Activated naive CD4-positive, alpha-beta T cell (primary cell): ENCODE measurements at places on chromosomes 6 and 20.

DNA sequence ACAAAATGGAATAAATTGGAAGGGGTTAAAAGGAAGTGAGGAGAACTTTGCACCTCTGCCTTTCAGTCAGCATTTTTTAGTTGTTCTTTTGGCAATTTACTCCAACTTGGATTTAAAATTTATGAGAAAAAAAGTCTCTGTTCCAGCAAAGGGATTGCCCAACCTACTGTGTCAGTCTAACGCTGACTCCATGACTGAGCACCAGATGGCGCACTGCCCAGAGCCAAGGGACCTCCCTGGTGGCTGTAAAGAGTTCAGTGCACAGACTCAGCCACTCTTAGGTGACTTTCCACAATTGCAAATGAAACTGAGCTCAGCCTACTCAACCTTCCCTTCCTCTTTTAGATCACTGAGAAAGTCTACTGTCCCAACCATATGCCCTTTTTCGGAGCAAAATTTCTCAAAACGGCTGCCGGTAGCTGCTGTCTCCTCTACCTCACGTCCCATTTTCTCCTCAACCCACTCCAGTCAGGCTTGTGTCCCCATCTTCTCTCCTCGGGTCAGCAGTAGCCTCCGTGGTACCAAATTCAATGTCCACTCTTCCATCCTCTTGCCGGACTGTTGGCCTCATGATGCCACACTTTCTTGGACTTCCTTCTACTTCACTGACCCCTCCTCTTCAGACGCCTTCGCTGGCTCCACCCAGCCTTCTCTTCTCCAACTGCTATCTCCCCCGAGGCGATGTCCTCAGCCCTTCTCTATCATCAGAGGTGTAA is 38.7 kb downstream of the GSTA2 start:
- DNase-seq: peak; percentile 4

GRCh38 chr6:116631379-116631990 is 15.2 kb downstream of the RSPH4A start:
- no peak for DNase-seq

DNA sequence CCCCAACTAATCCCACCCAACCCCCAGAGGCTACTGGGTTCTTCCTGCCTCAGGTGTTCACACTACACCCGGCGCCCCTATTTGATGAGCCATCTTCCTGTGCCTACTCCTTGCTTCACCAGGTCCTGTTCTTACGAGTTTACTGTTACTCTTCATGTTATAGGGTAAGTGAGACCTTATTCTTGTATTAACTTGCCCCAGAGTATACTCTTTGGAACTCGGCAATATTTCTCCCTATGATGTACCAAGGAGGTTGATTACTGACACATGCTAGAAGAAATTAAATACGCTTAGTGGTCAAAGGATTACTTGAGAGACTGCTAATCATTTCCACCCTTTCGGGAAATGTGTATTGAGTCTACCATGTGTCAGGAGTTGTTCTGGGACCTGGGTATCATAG is 8.9 kb downstream of the RING1 start:
- DNase-seq: no peak

DNA sequence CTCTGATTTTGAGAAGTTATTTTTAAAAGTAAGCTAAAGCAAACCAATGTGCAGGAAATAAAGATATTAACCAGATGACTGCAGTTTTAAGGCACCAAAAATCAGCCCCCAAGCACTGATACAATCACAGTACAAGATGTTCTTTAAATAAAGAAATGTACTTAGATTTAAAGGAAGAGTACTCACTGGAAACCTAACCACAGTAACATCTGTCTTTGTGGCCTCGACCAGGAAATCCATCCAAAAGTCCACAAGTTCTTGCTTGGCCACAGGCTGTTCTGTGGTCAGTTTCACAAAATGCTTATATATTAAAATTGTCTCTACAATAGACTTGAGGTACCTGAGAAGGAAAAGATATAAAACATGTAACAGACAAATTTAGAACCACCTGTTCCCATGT is 105.9 kb upstream of the MAP7 start:
- DNase-seq: no peak

- no peak for DNase-seq
Observed at GRCh38 chr6:157800420-157801237, 22.4 kb upstream of the SNX9 start.

GRCh38 chr6:10613077-10613476 is 81.3 kb downstream of the C6orf52 start:
- DNase-seq: no peak

GRCh38 chr6:11542863-11543262 is 5.3 kb downstream of the TMEM170B start:
- no peak for DNase-seq

DNA sequence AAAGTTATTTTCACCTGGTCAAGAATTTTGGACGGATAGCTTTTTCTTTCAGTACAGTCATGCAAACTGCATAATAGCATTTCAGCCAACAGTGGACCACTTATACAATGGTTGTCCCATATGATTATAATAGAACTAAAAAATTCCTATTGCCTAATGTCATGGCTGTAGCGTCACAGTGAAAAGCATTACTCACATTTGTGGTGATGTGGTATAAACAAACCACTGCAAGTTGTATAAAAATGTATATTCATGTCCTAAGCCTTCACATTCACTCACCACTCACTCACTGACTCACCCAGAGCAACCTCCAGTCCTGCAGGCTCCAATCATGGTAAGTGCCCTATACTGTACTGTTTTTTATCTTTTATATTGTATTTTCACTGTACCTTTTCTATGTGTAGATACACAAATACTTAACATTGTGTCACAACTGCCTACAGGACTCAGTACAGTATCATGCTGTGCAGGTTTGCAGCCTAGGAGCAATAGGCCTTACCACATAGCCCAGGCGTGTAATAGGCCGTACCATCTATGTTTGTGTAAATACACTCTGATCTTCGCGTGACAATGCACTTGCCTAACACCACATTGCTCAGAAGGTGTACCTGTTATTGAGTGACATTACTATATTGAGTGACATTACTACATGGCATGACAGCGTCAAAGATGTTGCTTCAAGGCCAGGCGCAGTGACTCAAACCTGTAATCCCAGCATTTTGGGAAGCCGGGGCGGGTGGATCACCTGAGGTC is 17.9 kb downstream of the ABHD12 start:
- no peak for DNase-seq

- no peak for DNase-seq
Observed at GRCh38 chr6:6057442-6058053, 50.8 kb upstream of the NRN1 start.

- DNase-seq: no peak
Observed at GRCh38 chr6:148497257-148497656, 154.6 kb downstream of the SASH1 start.

GRCh38 chr6:45540375-45540920 is 162.7 kb upstream of the SUPT3H start:
- DNase-seq: no peak

GRCh38 chr20:63572788-63573646 is 1.0 kb downstream of the HELZ2 start:
- no peak for DNase-seq

DNA sequence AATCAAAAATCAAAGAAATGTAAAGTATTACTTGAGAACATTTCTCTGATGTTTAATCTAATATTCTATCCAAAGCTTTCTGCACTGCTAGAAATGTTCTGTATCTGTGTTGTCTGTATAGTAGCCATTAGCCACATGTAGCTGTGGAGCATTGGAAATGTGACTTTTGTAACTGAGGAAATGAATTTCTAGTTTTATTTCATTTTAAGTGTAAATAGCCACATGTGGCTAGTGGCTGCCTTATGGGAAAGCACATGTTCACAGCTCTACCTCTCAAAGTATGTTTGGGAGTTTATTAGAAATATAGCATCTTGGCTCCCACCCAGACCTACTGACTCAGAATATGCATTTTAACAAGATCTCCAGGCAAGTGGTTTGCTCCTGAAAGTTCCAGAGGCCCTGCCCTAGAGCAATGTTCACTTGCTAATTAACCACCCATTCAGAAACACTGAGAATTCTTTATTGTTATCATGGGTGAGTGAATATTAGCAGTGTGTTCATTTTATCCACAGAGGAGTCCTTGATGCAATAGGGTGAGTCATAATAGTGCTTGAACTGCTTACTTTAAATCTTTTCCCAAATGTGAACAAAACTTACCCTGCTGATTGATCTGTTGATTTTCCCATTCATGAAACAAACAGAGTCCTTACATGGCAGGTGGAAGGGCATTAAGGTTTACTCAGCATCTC is 282.7 kb downstream of the PLCB1 start:
- DNase-seq: no peak

DNA sequence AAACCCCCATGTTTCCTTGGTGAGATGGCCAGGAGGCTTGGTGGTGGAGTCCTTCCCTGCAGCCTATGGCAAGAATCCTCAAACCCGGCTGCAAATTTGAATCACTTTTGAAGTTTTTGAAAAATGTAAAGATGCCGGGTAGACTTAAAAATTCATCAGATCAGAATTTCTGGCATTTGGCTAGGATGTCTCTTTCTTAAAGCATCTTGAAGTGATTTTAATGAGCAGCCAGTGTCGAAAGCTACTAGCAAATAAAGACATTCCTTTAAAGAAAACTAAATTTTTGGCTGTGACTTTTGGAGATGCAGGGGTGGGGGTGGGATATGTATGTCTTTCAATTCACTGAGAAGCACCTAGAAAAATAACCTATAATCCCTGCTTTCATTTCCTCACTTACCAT is 25.6 kb upstream of the NOX3 start:
- DNase-seq: no peak

GRCh38 chr6:30615958-30616810 is 859 bp downstream of the PPP1R10 start:
- no peak for DNase-seq
